ENCODE measurements at places on chromosomes 1 and 21. TPM values are rescaled to one million over a fixed set of nuclear protein-coding genes. Genes with fewer than 3 reads are reported as not detected.

SPRR1B gene
- total RNA-seq = not detected

TSTD1 gene
- total RNA-seq = 22.9 TPM

KAZN gene
- 2.0 TPM for total RNA-seq

KIF21B gene
- total RNA-seq = 1.0 TPM

ANKRD34A gene
- 0.28 TPM for total RNA-seq

TMOD4 gene
- total RNA-seq = 0.28 TPM

DHDDS gene
- total RNA-seq = 44.9 TPM

BRINP3 gene
- not detected for total RNA-seq

KCNJ9 gene
- total RNA-seq = not detected

RNU1-4 gene
- 5,329 TPM for total RNA-seq

FAM177B gene
- not detected for total RNA-seq

Measured in endothelial cell of coronary artery (primary cell).